Upper lobe of left lung (tissue), 6 donors: ENCODE measurements at places on chromosomes 11 and 22. TPM values are rescaled to one million over a fixed set of nuclear protein-coding genes. Genes with fewer than 3 reads are reported as not detected.

DNA sequence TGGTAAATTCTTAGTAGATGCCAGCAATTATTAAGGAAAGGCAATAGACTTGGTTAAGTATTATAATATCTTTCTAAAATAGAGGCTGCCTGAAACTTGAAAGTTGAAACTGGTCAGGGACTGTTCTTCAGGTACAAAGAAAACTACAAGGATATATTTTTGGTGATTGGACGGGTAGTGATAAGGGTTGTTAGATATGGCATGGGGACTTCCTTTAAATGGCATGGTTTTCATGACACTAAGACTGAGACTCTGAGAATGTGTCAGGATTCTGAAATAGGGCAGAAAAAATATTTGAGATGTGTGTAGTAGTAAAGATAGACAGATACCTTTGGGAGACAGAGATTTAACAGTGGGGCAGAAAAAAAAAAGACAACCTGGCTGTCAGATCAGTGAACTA, 108.4 kb upstream of the SLC5A12 start:
- H3K27me3 ChIP-seq = no peaks in the 10 kb centered on the region
- no peak for DNase-seq
- H3K27ac ChIP-seq = no peak overlapping the region
- no peak overlapping the region for H3K4me3 ChIP-seq

DNA sequence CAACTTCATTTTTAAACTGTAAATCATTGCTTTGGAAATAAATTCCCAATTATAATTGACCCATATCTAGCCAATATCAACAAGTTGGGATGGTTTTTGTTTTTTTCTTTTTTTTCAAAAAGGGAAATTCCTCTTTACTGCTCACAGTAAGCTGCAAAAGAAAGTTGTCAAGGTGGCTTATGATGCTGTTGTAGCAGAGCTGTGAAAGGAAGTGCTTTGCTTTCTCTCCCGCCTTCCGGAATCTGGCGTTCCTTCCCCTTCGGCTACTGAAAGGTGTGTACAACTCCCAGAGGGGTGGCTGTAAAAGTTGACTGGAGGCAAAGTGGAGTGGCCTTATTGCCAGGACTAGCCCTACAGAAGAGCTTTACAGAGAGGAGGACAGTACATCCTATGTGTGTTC, 16.2 kb upstream of the ADSL start:
- no peak overlapping the region for H3K27ac ChIP-seq
- H3K4me3 ChIP-seq = no peak overlapping the region
- H3K4me1 ChIP-seq = peaks cover 6% of the 10 kb centered on the region
- no peak for DNase-seq

DNA sequence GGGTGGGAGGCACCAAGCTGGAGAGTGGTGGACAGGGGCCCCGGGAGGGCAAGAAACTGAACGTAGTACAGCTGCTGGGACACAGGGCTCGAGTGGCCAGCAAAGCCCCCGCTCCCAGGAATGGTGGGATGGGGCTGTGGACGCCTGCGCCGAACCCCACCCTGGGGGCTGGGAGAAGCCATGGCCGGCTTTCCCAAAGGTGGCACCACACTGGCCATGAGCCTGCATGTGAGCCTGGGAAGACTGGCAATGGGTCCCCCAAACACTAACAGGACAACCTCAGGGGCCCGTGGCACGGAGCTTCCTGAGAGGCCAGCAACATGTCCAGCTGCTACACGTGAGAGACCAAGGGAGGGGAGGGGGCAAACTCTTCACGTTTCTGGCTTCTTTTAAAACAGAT, 4.0 kb downstream of the ALG12 start:
- H3K4me1 ChIP-seq = peaks cover 13% of the 10 kb centered on the region
- H3K27me3 ChIP-seq = no peaks in the 10 kb centered on the region
- H3K27ac ChIP-seq = no peak overlapping the region
- H3K36me3 ChIP-seq = peaks cover 40% of the 10 kb centered on the region

- H3K4me3 ChIP-seq = no peak overlapping the region
- no peak for DNase-seq
- H3K4me1 ChIP-seq = no peaks in the 10 kb centered on the region
- no peak overlapping the region for H3K27ac ChIP-seq
- no peaks in the 10 kb centered on the region for H3K36me3 ChIP-seq
These were observed 1456.5 kb downstream of the TBC1D22A start for GRCh38 chr22:48218889-48219420.

- no peak overlapping the region for H3K27ac ChIP-seq
- peaks cover 18% of the 10 kb centered on the region for H3K36me3 ChIP-seq
- H3K27me3 ChIP-seq = no peaks in the 10 kb centered on the region
- H3K4me1 ChIP-seq = no peaks in the 10 kb centered on the region
- DNase-seq = no peak
These were observed 7.2 kb upstream of the IL18BP start for GRCh38 chr11:71991494-71991893.

DNA sequence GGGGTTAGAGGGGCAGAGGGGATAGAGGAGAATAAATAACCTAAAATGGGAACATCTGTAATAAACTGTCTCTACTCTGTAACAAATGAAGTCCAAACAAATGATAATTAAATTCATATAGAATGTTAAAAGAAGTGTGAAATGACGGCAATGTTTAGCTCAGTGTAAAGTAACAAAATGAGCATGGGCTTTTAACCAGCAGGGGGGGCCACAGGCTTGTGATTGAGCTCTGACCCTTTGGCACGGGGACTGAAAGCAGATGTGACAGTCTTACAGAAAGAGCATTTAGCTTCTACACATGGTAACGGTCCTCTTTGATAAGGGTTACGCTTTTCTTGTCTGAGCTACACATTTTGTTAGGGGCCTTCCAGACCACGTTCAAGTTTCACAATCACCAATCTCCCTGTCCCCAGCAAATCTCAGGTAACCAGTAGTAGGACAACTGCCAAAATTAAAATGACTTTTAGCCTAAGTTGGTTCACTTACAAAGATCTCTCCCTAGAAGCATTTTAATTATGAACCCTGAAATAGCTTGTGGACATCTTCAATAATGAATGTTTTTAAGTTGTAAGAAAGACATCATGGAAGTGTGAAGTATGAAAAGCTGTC, 262.5 kb downstream of the DCDC1 start:
- no peaks in the 10 kb centered on the region for H3K27me3 ChIP-seq
- H3K4me3 ChIP-seq = no peak overlapping the region
- no peak overlapping the region for H3K27ac ChIP-seq
- H3K36me3 ChIP-seq = no peaks in the 10 kb centered on the region
- DNase-seq = peak; percentile 47

- no peak overlapping the region for H3K4me3 ChIP-seq
- no peak overlapping the region for H3K27ac ChIP-seq
- H3K4me1 ChIP-seq = no peaks in the 10 kb centered on the region
- no peaks in the 10 kb centered on the region for H3K36me3 ChIP-seq
- DNase-seq = no peak
These were observed 14.5 kb upstream of the CLMP start for GRCh38 chr11:123209591-123209990.

- H3K36me3 ChIP-seq = no peaks in the 10 kb centered on the region
- no peak for DNase-seq
- no peak overlapping the region for H3K4me3 ChIP-seq
These were observed 48.5 kb downstream of the OR4D9 start for GRCh38 chr11:59559886-59560285.

DNA sequence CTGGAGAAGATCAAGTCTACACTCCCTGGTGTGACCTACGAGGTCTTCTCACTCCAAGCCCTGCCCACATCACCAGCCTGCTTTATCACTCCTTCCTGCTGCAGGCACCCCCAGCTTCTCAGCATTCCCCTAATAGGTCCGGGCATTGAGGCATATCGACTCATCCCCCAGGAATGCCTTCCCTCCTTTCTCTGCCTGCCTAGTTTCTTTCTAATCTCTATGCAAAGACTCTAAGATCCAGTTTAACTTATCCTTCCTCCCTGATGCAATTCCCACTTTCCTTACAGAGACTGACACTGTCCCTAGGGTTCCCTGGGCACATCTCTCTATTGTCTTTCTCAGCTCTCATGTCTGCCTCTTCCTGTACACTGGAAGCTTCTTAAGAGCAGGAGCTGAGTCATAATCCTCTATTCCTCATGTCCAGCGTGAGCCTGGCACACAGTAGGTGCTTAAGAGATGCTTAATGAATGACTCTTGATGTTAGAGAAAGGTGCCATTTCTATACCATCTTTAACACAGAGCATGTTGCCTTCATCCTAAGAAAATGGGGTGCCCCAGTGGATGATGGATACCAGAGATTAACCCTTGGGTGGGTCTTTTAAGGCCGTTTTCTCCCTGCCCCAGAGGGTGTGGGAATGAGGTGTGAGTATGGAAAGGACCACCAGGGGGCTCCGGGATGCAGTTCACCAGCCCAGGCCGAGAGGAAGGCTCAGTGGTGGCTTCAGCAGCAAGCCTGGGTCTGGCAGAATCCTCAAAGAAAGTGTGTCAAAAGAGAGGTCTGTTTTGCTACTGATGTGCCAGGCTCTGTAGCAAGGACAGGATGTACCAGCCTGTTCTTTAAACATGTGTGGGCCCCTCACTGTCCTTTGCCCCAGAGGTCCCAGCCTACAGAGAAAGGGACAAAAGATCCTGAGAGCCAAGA, 34.7 kb downstream of the PARVA start:
- DNase-seq = no peak
- H3K36me3 ChIP-seq = no peaks in the 10 kb centered on the region
- H3K4me1 ChIP-seq = peaks cover 43% of the 10 kb centered on the region
- no peaks in the 10 kb centered on the region for H3K27me3 ChIP-seq
- peak overlapping the region; percentile 60 for H3K27ac ChIP-seq
- H3K4me3 ChIP-seq = no peak overlapping the region

Gene GUCY1A2
- total RNA-seq = 7.9 TPM
